Calu3 (cell line): ENCODE measurements at places on chromosomes 5 and 9. TPM values are rescaled to one million over a fixed set of nuclear protein-coding genes. Genes with fewer than 3 reads are reported as not detected.

HTR4 gene
- not detected in 2 replicates for total RNA-seq

GRCh38 chr9:90393365-90394152 is 249.1 kb downstream of the DIRAS2 start:
- peaks cover 9% of the 10 kb centered on the region for H3K36me3 ChIP-seq
- no peaks in the 10 kb centered on the region for H3K27me3 ChIP-seq
- H3K4me1 ChIP-seq: peaks cover 46% of the 10 kb centered on the region
- H3K4me3 ChIP-seq: peak overlapping the region; percentile 57
- peak overlapping the region; percentile 98 for H3K27ac ChIP-seq

GRCh38 chr9:70130266-70130665 is 86.6 kb downstream of the MAMDC2 start:
- H3K27me3 ChIP-seq: no peaks in the 10 kb centered on the region
- H3K4me3 ChIP-seq: no peak overlapping the region
- no peaks in the 10 kb centered on the region for H3K4me1 ChIP-seq
- H3K27ac ChIP-seq: no peak overlapping the region
- no peak for DNase-seq

KCNV2 gene
- total RNA-seq: not detected in 2 replicates

CRAT gene
- total RNA-seq: 7.1 and 9.2 TPM in 2 replicates

GRCh38 chr5:159480849-159481248 is 150.6 kb upstream of the IL12B start:
- no peaks in the 10 kb centered on the region for H3K4me1 ChIP-seq
- no peaks in the 10 kb centered on the region for H3K36me3 ChIP-seq
- no peak overlapping the region for H3K27ac ChIP-seq
- peaks cover 15% of the 10 kb centered on the region for H3K27me3 ChIP-seq

GRCh38 chr9:103188781-103189350 is 193.7 kb downstream of the CYLC2 start:
- no peaks in the 10 kb centered on the region for H3K27me3 ChIP-seq
- no peak overlapping the region for H3K27ac ChIP-seq
- DNase-seq: no peak
- no peaks in the 10 kb centered on the region for H3K36me3 ChIP-seq

DNA sequence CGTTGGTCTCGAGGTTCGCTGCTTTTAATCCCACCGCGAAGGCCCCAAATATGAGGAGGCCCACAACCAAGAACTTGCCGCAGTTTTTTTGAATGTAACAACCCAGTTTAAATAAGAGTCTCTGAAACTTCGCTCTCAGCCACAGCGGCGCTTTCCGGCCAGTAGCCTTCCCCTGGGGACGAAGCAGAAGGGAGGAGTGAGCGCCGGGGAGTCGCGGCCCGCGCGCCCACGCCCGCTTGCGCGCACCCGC is 10.4 kb downstream of the PTCH1 start:
- no peak overlapping the region for H3K27ac ChIP-seq
- H3K36me3 ChIP-seq: peaks cover 60% of the 10 kb centered on the region
- H3K4me1 ChIP-seq: peaks cover 12% of the 10 kb centered on the region
- H3K4me3 ChIP-seq: peak overlapping the region; percentile 88
- no peaks in the 10 kb centered on the region for H3K27me3 ChIP-seq
- DNase-seq: peak; percentile 27

GRCh38 chr5:124741711-124742496 is 4.5 kb downstream of the ZNF608 start:
- peaks cover 10% of the 10 kb centered on the region for H3K36me3 ChIP-seq
- no peak overlapping the region for H3K27ac ChIP-seq
- peaks cover 27% of the 10 kb centered on the region for H3K4me1 ChIP-seq

DNA sequence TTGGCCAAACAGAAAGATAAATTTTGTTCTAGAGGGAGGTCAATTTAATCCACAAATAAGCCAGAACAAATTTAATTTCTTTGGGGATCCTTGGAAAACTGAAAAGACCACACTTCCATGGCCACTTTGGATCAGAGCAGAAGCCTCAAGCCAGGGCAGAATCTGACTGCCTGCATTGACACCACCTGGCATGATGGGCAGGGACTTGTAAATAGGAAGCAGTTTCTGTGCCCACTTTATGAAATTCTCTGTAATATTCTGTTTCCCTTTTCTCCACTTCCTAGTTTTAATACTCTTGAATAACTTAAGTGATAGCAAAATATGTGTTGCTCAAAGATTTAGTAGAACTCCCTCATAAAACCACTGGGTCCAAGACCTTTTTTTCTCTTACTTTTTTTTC is 6.7 kb upstream of the TMEM252 start:
- H3K36me3 ChIP-seq: no peaks in the 10 kb centered on the region
- no peak overlapping the region for H3K4me3 ChIP-seq
- H3K4me1 ChIP-seq: no peaks in the 10 kb centered on the region
- DNase-seq: no peak

GCNT4 gene
- 4.5 and 5.8 TPM in 2 replicates for total RNA-seq

DNA sequence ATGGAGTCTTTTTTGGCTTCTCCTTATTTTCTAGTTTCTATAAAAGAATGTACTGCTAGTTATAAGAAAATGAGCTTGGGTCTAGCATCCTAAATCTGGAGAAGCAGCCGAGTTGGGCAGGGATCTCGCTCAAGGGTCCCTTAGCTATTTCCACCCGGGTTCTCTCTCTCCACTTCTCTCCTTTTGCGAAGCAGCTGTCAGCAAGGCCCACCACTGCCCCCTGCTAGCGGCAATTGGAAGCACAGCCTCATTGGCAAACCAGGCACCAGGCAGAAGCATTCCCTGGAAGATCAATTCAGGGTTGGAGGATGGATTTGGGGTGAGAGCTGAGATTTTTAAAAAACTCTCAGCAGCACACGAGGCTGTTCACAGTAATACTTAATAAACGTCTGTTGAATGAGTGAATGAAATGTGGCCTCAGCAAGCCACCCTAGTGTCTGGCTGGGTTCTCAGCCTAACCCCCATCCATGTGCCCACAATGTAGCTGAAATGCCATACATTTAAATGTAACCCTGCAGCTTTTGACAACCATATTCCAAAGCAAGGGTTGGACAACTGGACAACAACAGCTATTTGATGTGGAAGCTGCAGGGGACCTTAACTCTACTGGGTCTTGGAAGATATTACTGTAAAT is 34.6 kb upstream of the TNIP1 start:
- H3K36me3 ChIP-seq: no peaks in the 10 kb centered on the region
- DNase-seq: peak; percentile 90
- no peak overlapping the region for H3K27ac ChIP-seq
- H3K4me3 ChIP-seq: no peak overlapping the region
- no peaks in the 10 kb centered on the region for H3K27me3 ChIP-seq

DNA sequence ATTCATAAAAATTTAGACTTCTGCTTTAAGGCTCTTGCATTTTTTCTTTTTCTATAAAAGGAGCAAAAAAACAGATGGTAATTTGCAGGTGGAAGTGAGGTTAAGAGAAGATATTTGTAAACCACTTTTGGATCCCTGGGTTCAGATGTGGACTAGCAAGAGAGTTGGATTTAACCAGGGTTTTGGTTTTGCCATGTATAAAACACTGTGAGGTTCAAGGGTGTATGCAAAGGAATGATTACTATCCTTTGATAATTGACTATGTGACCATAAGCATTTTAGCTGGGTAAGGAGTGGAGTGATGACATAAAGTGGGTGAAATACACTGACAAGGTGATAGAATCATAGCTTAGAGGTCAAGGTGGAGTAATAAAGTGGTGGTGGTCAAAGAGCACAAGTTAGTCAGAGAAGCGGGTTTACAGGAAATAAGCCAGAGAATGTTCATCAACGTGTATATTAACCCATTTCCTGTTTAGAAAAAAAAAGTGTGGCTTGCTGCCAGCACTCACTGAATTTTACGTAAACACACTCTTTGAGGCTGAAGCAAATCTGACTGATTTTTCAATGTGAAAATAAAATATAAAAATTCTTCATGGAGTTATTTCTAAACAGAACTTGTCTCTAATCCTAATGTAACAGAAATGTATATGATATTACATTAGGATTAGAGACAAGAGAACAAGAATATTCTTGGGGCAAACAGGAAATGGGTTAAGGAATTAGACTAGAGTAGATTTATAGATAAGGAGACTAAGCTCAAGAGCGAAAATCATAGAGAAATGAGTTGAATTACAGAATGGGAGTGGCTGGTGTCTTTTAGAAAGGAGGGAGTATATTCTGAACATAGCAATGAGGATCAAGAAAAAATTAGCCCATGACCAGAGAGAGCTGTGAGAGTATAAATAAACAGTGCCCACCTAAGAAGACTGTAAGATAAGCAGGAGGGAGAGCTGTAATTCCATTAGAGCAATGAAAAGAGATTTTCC is 74.5 kb downstream of the CDKN2A start:
- peak overlapping the region; percentile 67 for H3K27ac ChIP-seq
- H3K27me3 ChIP-seq: no peaks in the 10 kb centered on the region
- H3K36me3 ChIP-seq: peaks cover 8% of the 10 kb centered on the region
- DNase-seq: peak; percentile 37
- peak overlapping the region; percentile 59 for H3K4me3 ChIP-seq
- H3K4me1 ChIP-seq: peaks cover 19% of the 10 kb centered on the region

DNA sequence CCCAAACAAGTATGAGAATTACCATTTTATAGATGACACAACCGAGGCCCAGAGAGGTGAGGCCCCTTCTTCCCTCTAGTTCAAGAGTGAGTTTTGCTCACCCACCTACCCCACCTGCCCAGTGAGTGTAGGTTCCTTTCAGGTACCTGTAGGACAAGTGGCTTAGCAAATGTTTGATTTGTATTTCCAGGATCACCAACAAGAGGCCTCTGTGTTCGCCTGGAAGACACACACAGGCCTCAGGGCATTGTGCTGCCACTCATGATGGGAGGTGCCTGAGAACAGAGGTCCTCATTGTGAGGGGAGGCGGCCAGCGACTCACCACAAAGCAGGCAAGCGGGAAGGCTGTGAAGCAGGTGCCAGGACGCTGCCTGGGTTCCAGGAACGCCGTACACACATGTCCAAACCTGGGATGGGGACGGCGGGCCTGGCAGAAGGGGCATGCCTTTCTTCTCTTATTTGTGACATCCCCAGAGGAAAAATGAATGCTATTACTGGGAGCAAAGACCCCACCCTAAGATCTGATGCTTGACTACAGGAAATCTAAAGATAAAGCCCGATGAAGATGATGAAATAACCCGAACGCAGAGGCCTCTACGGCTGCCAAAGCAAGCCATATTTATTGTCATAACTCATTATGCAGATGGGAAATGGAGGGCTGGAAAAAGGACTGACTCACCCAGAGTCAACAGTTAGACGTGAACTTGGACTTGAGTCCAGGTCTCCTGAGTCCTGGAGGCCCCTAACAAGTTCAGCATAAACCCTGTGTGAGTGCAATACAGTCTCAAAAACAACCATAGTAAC is 60.2 kb upstream of the SLC25A51 start:
- no peaks in the 10 kb centered on the region for H3K27me3 ChIP-seq
- H3K4me1 ChIP-seq: peaks cover 25% of the 10 kb centered on the region
- peak overlapping the region; percentile 91 for H3K27ac ChIP-seq
- DNase-seq: peak; percentile 71
- H3K36me3 ChIP-seq: peaks cover 23% of the 10 kb centered on the region

GRCh38 chr5:4698596-4698995 is 441.5 kb upstream of the ADAMTS16 start:
- DNase-seq: no peak
- no peaks in the 10 kb centered on the region for H3K27me3 ChIP-seq
- H3K4me1 ChIP-seq: no peaks in the 10 kb centered on the region
- no peak overlapping the region for H3K27ac ChIP-seq
- no peak overlapping the region for H3K4me3 ChIP-seq

C9orf153 gene
- total RNA-seq: not detected in 2 replicates

SIMC1 gene
- 24.9 and 31.8 TPM in 2 replicates for total RNA-seq

- H3K36me3 ChIP-seq: peaks cover 19% of the 10 kb centered on the region
- H3K4me3 ChIP-seq: no peak overlapping the region
- DNase-seq: no peak
- peaks cover 5% of the 10 kb centered on the region for H3K4me1 ChIP-seq
- no peaks in the 10 kb centered on the region for H3K27me3 ChIP-seq
- H3K27ac ChIP-seq: no peak overlapping the region
Measured at GRCh38 chr9:120868339-120868675, 8.7 kb downstream of the PHF19 start.

- H3K36me3 ChIP-seq: peaks cover 30% of the 10 kb centered on the region
- H3K27ac ChIP-seq: peak overlapping the region; percentile 97
- H3K4me1 ChIP-seq: peaks cover 13% of the 10 kb centered on the region
- H3K4me3 ChIP-seq: peak overlapping the region; percentile 77
- DNase-seq: peak; percentile 39
Measured at GRCh38 chr5:54309691-54310432, 511 bp downstream of the ARL15 start.

GTF3C4 gene
- total RNA-seq: 15.9 and 16.1 TPM in 2 replicates

CEP78 gene
- 17.3 and 20.8 TPM in 2 replicates for total RNA-seq

- no peaks in the 10 kb centered on the region for H3K36me3 ChIP-seq
- H3K27ac ChIP-seq: no peak overlapping the region
- DNase-seq: no peak
- no peak overlapping the region for H3K4me3 ChIP-seq
- H3K4me1 ChIP-seq: no peaks in the 10 kb centered on the region
Measured at GRCh38 chr5:125576822-125577221, 830.4 kb upstream of the ZNF608 start.

- no peaks in the 10 kb centered on the region for H3K36me3 ChIP-seq
- no peak overlapping the region for H3K4me3 ChIP-seq
- no peak overlapping the region for H3K27ac ChIP-seq
- H3K27me3 ChIP-seq: no peaks in the 10 kb centered on the region
- peaks cover 25% of the 10 kb centered on the region for H3K4me1 ChIP-seq
- DNase-seq: peak; percentile 12
Measured at GRCh38 chr5:100840370-100840769, 62.7 kb downstream of the ST8SIA4 start.

DNA sequence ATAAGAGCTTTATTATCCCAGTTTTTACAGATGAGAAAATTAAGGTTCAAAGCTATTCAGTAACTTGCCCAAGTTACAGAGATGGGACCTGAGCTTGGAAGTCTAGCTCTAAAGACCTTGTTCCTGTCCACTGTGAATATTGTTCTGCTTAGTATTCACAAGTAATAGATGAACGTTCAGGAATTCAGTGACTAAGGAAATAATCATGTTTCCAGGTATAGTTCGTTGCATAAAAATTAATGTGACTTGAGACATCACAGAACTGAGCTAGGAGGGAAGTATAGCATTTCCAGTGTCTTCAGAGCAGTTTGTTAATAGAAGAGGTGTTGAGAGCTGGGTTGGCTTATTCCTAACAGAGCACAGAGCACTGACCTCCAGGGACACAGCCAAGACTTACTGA is 136.1 kb downstream of the FGF1 start:
- H3K4me1 ChIP-seq: peaks cover 14% of the 10 kb centered on the region
- H3K27me3 ChIP-seq: no peaks in the 10 kb centered on the region

- H3K27ac ChIP-seq: no peak overlapping the region
- DNase-seq: peak; percentile 51
- H3K4me1 ChIP-seq: no peaks in the 10 kb centered on the region
- peak overlapping the region; percentile 57 for H3K4me3 ChIP-seq
- peaks cover 7% of the 10 kb centered on the region for H3K36me3 ChIP-seq
Measured at GRCh38 chr5:64506567-64507263, 900 bp downstream of the RGS7BP start.

DNA sequence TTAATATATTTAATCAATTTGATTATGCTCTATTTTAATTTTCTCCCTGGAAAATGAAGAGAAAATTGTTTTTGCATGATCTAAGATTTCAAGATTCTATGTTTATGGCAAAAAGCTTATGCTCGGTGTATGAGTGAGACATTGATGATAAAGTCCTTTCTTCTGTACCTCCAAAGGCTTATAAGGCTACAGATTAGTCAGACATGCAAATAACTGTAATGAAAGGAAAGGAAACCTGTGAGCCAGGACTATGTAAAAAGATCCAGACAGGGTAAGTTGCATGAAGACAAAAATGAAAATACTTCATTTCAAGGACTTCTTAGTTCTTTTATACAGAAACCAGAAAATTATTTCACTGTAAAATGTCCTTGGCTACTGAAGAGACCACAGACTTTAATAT is 52.2 kb upstream of the EDIL3 start:
- peaks cover 5% of the 10 kb centered on the region for H3K36me3 ChIP-seq
- H3K4me3 ChIP-seq: no peak overlapping the region
- DNase-seq: no peak
- peaks cover 30% of the 10 kb centered on the region for H3K4me1 ChIP-seq
- no peak overlapping the region for H3K27ac ChIP-seq
- no peaks in the 10 kb centered on the region for H3K27me3 ChIP-seq

FCN2 gene
- not detected in 2 replicates for total RNA-seq
